Activated naive CD8-positive, alpha-beta T cell treated with anti-CD3 and anti-CD28 coated beads, Interleukin-2, amount 50 U/mL, for 16 hours (primary cell): ENCODE measurements at places on chromosomes 5 and 9.

DNA sequence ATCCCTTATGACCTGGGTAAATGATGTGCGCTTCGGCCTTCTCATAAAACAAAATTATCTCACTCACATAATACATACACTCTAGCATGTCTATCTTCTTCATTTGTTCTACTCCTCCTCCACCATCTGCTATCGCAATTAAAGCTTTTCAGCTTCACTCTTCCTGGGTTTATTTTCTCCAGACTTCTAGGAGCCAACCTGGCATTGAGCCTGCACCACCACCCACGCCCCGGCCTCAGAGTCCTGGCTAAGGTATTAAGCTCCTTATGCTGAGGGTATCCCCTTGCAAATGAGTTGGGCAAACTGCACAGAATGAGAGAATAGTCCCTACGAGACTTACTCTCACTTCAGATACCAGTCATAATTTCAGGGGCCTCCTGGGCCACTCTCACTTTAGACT, 236.1 kb upstream of the CDH12 start:
- no peak for DNase-seq

GRCh38 chr9:9905736-9906135, 707.1 kb downstream of the PTPRD start:
- DNase-seq: no peak

DNA sequence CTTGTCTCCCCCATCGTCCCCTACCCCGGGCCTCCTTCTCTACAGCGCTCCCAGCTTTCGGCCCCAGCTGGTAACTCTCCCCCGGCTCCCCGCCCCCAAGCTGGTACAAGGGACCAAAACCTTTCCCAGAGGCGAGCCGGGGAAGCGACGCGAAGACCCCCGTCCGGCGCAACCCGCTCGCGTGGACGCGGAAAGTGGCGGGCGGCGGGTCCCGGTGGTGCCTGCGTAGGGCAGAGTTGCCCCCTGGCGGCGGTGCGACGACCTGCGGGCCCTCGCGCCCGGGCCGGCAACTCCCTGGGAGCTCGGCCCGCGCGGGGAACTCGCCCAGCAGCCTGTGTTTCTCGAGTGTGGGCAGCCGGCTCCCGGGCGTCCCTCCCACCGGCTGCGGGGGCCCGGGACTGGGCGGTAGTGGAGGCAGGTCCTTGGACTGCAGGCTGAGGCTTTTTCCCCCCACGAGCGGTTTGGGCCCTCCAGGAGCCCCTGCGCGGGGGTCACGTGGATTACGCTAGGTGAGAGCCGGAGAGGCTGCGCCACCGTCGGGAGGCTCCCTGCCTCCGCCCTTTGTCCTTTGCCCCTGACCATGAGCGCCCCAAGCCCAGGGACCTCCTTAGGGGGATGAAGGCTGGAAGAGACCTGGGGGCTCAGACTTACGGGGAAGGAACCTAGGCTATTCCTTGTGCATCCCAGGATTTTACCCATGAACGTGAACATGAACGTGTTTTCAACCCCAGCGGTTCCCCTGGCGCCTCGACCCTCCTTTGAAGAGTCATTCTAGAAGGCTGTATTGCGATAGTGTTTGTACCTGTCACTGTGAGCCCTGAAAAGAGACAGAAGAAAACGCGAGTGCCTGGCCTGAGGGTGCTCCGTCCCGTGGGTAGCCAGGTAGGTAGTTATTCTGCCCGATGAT, 2.9 kb upstream of the FOXD1 start:
- DNase-seq: peak; percentile 34

DNA sequence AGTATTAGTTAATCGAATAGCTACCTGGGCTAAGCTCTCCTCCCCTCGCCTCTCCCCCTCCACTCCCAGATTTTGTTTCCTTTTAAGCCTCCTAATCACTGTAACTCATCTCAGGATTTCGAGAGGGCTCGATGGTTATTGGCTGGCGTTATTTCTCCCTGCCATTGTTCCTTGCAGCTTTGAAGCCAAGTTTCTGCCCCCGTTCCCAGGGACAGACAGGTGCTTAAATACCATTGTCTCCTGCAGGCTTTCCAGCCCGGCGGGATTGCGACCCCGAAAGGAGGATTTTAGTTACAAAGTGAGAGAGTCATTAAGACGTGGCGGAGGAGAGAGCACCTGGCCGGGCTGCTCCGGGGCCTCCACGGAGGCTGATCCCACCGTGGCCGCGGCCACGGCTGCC, 46.2 kb downstream of the ASS1 start:
- no peak for DNase-seq

- peak; percentile 59 for DNase-seq
Observed at GRCh38 chr9:96686638-96687335, 31.7 kb upstream of the PRXL2C start.

DNA sequence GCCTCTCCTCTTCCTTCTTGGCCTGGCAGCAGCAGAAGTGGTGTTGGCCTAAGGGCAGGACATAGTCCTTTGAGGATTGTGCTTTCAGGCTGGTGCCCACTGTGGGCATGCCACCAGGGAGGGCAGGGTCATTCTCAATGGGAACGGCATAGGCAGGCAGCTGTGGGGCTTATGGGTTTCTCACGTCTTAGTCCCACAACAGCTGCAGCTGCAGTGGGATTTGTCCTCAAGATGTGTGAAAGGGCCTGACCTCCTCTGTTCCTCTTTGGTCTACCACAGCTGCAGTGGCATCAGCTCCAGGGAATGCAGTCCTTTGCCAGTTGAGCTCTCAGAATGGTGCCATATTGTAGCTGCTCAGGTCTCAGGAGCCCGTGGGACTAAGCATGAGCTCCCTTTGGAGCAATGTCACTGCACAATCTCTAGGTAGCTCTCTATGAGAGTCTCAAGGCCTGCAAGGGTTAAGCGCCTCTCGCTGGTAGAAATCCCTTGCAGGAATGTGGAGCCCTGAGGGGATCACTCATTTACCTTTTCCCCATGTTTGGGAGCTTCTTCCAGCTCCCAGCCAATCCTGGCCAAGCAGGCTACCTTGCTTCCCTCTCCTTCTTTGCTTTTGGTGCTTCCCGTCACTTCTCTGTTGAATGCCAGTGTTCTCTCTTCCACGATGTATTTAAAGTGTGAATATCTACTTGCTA, 104.8 kb downstream of the GNA14 start:
- no peak for DNase-seq

DNA sequence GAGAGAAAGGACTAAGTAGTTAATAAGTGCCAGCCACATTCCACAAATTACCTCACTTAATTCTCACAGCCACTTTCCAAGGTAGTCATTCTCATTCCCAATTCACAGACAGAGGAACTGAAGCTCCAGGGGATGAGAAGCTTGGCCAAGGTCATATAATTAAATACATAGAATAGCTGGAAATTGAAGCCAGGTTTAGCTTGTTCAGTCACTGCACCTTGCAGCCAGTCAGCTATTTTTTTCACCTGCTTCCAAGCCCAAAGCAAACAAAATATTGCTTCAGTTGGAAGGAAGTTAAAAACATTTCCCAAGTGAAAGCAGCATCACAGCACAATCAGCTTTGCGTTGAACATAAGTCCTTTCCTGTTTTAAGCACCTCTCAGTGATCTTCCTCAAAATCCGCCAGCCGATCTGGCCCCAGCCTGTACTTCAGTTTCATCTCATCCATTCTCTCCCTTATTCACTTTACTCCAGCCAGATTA, 4.8 kb downstream of the ALDH1A1 start:
- DNase-seq: no peak

DNA sequence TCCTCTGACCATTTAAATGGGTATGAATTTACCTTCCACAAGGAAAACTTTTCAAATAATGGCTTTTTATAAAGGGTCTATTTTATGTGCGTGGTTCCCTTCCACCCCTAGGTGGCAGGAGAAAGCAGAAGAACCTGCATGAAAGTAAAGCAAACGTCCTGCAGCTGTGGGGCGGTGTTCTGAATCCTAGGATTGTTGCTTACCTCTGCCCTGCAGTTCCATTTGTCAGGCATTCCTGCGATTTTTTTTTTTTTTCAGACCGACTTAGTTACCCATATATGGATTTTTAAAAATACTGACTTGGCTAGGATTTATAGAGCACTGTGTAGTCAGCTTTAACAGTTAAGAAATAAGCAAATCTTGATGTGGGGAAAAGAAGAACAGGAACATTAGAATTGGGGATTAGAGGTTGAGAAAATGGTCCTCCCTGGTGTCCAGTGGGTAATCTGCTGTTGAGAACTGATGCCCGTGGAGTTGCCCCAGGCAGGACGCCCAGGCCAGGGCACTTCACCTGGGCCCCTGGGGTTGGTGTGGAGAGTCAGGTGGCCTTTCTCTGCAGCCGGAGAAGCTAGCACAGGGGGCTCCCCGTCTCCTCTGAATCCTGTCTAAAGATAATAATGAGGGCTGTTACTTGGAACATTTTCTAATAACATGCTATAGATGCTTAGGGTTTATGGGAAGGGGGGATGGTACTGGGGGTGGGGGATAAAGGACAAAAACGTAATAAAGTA, 30.4 kb upstream of the LTC4S start:
- no peak for DNase-seq

DNA sequence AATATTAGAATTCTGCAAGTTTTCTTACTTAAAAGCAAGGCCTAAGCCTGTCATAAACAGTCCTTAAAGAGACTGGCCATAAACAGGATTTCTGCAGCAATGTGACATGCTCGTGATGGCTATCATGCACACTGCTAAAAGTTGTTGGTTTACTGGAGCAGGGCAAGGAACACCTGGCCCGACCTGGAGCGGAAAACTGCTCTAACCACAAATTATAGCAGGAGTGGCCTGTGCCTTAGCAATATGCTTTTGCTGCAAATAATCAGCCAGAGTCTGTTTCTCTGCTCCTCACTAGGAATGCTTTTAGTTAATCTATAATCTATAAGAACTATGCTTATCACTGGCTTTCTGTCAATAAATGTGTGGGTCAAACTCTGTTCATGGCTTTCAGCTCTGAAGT, 322.9 kb upstream of the RPS23 start:
- DNase-seq: no peak

GRCh38 chr5:169646856-169647255, 9.8 kb downstream of the DOCK2 start:
- DNase-seq: no peak

- DNase-seq: no peak
Observed at GRCh38 chr5:43664501-43665040, 61.6 kb downstream of the NNT start.

- DNase-seq: no peak
Observed at GRCh38 chr9:73680831-73681230, 529.2 kb downstream of the ANXA1 start.

DNA sequence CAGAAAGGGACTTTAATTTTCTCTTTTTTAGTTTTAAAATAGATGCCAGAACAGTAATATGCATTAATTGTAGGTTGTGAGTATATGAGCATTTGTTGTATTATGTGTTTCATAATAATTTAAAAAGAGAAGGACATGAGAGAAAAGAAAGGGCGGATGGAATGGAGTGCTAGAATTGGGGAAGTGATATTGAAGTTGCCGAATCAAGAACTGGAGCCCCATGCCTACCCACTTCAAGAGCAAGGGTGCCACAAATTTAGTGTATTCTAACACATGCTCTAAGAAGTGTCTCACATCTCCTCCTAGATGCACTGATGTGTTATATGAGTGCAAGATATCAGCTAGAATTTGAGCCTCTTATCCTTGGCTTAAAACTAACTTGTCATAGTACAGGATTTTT, 43.6 kb upstream of the FYB1 start:
- DNase-seq: no peak

- no peak for DNase-seq
Observed at GRCh38 chr5:172876578-172876977, 42.5 kb downstream of the ERGIC1 start.

DNA sequence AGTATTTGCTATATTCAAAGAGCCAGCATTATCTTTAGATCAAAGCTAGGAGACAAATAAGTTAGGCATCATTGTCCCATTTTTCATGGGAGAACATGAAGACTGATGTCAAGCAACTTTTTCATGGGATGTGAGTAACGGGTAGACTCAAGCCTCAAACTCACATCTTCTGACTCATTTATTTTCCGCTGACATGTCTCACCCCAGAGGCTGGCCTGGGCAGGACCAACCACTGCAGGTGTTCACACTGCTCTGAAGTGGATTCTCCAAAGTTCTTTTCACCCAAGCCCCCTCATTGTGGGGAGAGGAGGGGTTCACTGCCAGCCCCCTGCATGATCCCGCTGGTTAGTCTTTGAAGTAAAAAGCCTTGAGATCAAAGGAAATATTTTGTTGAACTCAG, 34.9 kb upstream of the BASP1 start:
- DNase-seq: no peak

DNA sequence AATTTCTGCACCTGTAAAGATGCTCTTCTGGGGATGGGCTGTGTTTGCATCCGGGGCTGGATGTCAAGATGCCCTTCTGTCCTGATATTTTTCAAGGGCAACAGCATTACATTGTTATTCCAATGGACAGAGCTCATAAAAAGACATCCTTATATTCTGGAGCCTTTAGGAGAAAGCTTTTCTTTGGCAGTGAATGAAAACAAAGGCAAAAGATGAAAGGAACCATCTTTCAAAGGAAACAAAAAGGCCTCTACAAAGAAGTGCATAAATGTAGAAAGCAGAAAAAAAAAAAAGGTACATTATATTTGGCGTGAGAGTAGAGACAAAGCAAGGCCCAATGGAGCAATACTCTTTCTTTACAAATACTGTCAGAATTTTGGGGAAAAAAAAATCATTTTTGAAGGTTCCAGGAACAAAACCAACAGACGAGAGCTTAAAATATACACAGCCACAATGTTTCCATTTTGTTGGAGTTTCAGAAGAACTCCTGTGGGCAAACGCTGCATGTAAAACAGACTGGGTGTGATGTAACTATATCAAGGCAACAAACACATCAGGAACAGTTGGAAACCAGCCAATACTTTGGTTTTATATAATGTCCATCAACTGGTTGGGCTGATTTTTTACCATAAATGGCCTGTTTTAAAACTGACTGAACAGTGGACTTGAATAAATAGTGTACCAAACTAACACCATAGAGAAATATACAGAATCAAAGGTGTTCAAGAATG, 885.6 kb upstream of the DMAC1 start:
- no peak for DNase-seq

DNA sequence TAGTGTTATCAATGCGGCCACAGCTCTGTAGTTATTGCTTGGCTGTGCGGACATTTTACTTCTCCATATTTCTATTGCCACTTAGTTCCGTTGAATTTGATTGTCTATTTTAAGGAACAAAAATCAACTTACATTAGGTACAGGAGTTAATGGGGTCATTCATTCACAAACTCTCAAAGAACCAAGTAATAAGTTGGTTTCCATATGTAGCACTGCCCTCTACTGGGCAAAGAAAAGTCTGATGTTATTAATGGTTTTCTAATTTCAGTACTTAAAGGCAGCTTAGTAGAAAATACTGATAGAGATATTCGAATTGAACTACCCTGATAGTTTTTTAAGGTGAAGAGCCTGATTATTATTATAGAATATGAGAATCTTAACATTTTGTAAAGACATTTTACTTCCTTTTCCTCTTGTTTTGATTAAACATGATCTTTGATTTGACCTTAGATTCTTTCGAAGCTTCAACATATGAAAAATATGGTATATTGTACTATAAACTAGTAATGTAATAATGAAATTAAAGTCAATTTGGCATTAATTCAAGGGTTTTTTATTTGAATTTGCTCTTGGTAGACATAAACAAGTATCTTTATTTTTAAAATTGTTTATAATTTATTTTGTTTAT, 119.5 kb upstream of the CTNND2 start:
- no peak for DNase-seq

GRCh38 chr9:127634698-127635097, 22.6 kb downstream of the STXBP1 start:
- no peak for DNase-seq

- no peak for DNase-seq
Observed at GRCh38 chr5:10308844-10309243, 1.1 kb upstream of the CMBL start.
